CD4-positive, alpha-beta T cell treated with Interleukin-1 beta for 1 hour (primary cell): ENCODE measurements at places on chromosomes 2 and 18.
A peak's percentile ranks its signal among the peaks of the same experiment; 100 is the strongest.

- DNase-seq: peak; percentile 20
Measured at GRCh38 chr2:169768262-169768995, 30.2 kb upstream of the SSB start.

GRCh38 chr2:33835911-33836310, 236.8 kb upstream of the FAM98A start:
- no peak for DNase-seq

DNA sequence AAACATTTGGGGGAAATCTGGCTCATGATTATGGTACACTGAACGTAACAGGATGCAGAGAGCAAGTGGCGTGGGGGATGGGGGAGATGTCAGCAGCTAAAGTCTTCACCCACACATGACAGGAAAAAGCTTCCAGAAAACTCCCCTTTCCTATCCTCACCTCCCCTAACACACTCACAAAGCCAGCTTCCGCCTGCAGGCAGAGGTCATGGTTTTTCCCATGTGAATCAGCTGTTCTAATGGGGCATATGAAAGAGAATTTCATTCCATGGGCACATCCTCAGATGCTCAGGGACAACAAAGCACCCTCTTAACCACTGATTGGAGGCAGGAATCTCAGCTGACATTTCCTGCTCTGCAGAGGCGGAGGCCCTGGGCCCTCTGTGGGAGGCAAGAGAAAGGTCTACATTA, 129.1 kb downstream of the TSN start:
- no peak for DNase-seq

GRCh38 chr2:105611811-105612424, 132.8 kb upstream of the NCK2 start:
- DNase-seq: no peak

DNA sequence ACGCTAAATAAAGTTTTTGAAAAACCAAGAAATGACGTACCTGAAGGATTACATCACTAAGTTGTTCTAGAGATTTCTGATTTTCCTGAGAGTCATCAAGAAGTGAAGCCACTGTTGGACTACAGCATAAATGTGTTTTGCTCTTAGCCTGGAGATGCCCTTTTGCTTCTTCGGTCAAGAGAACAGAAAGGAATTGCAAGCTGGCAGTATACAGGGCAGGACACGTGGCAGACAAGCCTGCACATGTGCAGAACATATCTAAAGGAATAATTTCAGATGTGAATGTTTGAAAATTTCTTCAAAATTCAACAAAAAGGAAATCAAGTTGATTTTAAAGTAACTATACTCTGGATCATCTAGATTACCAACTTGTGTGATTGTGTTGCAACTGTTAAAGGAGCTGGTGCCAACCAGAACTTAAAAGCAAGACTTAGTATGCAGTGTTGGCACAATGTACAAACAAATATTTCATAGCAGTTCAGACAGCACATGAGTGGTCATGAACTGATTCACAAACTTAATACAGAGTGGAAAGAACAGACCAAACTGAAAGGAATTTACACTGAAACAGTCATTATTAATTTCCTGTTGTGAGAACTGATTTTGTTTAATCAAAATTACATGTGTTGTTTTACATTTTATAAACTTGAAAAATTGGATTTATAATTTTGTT, 100.4 kb upstream of the CD226 start:
- DNase-seq: no peak

GRCh38 chr2:58427572-58428095, 186.5 kb upstream of the FANCL start:
- DNase-seq: no peak

DNA sequence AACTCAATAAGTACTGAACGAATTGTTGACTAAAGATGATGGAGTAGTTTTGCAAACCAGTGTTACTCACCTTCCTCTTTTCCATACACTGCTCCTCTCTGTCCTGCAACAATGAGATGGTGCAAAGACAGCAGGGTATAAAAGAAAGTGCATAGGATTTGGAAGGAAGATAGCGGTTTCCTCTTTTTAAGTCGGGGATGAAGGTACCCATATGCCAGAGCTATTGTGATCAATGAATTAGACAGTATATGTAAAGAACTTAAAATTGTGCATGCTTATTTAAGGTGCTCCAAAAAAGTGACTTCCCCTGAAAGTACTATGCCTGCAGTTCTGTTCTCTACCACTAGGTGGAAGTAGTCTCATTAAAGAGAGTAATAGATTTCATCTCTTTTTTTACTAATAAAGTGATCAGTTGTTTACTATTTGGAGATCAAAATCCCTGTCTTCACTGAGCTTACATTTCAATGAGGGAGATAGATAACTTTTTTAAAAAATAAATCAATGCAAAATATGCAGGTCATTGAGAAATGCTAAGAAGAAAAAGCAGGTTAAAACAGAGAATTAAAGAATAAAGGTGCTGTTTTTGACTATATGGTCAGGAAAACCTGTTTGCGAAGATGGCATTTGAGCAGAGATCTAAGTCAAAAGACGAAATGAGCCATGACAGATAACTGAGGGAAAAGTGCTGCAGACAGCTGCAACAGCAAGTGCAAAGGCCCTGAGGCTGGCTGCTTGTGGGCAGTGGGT, 339.7 kb upstream of the SLC14A2 start:
- DNase-seq: peak; percentile 35

GRCh38 chr18:23816740-23817139, 127.5 kb downstream of the LAMA3 start:
- no peak for DNase-seq

DNA sequence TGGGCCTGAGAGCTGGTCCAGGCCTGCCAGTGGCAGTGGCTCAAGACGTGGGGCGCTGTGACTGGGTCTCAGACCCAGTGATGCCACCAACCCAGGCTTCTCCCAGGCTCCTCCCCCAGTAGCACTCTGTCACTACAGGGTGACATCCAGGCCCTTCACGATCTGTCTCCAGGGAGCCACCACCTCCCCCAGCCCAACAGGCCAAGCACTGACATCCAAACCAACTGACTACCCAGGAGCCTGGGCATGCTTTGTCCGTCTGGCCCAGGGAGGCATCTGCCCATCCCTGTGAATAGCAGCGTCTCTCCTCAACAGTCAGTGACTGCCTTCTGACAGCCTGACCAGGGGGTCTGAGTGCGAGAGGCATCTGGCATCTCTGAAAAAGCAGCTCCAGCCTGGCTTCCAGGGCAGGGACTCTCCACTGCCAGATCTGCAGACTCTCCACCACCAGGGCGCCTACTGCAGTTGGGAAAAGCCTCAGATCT, 13.0 kb downstream of the TEX44 start:
- DNase-seq: peak; percentile 42

DNA sequence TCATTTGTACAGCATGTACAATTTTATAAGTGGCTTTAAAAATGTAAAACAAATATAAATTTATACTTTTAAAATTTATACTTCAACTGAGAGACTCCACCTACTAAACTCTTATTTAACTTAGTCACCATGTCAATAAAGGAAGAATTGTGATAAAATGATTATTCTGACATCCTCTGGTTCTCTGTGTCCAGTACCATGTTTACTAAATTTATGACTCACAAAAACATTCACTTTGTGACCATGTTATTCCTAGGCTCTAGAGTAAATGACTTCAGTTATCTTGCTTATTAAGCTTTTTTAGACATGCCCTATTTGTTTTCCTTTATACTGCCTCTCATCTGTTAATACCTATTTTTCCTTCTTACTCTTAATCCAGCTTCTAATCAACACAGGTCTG, 959.6 kb upstream of the SLC39A10 start:
- DNase-seq: no peak

DNA sequence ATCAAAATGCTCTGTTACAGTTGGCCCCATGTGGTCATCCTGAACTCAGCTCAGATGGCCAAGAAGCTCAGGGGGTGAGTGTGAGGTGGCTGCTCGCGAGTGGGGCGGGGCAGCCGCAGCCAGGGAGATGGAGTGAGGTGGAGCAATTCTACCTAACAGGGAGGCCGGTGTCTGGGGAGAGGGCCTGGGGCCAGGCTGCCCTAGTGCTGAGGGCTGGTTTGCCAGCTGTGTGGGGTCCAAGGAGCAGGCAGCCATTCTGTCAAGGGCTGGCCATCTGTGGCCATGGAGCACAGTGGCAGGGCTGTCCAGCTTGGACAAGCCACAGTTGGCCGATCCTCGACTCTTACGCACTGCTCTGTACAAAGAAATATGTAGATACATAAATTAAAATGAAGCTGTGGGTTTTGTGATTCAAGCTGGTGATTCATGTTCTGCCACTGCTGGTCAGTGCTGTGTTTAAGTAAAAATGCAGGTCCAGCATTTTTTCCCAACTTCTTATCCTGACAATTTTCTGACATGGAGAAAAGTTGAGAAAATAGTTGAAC, 82.1 kb downstream of the HS6ST1 start:
- no peak for DNase-seq

DNA sequence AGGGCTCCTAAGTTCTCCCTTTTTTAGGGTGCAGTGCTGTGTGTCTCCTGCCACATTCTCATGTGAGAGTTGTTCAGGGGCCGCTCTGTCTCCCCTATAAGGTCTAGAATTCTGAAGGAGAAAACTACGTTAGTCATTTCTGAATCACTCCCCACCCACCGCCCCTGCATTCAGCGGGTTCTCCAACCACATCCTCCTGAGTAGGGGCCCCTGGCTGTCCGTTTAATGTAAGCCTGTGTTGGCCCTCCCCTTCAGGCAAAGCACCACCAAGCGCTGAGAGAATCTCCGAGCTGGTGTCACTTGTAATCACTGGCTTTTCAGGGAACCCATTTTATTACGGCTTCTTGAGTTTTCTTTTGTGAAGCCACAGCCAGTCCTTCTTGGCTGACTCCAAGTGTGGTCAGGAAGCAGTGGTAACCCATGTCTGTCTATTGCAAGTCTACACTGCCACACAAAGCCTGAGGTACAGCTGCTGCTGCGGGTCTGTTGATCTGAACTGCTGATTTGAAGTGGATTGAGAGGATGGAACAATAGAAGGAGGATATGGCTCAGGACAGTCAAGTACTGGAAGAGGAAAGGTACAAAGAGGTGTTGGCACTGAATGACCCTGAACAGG, 16.9 kb downstream of the LCT start:
- DNase-seq: peak; percentile 24

DNA sequence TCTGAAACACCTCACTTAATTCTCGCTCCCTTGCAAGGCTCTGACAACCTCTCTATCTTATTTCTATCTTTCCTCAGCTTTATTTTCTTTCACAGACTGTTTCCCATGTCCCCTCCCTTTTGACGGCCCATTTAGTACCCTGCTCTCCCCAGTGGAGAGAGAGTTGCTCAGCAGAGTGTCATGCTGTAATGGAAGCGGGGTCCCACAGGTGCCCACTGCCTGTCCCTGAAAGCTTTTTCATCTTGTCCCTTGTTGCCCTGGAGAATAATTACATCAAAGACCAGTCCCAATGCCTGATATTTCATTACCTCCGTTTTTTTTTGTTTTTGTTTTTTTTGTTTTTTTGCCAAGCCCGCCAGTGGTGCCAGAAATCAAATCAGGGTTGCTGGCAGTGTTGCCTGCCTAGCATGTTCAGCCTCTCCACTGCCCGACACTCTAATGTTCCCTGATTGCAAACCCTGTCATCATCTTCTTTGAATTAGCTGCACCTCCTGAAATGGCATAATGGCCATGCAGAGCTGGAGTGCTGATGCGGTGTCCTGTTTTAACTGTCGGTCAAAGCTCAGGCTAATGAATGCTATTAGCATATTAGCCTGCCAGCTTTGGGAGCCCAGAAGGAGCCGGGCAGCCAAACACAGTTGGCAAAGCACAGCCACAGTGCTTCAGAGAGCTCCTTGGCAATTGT, 71.2 kb upstream of the CAVIN2 start:
- no peak for DNase-seq

DNA sequence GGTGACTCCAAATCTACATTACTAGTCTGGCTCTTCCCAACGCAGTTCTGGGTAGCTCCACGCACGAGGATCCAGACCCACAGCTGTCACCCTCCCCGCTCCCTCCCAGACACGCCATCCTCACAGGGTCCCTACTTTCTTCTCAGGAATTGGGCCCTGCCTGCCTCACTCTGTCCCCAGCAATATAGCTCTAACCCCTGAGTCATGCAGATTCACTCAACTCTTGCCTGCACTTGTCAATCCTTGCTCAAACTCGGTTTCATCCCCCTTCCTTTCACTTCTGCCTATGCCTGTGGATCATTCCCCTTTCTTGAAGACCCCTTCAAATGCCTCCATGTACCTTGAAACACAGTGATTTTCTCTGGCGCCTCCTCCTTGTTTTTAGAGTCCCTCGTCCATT, 5.0 kb downstream of the ST8SIA5 start:
- no peak for DNase-seq

- DNase-seq: no peak
Measured at GRCh38 chr2:151280271-151280670, 9.2 kb downstream of the NMI start.

DNA sequence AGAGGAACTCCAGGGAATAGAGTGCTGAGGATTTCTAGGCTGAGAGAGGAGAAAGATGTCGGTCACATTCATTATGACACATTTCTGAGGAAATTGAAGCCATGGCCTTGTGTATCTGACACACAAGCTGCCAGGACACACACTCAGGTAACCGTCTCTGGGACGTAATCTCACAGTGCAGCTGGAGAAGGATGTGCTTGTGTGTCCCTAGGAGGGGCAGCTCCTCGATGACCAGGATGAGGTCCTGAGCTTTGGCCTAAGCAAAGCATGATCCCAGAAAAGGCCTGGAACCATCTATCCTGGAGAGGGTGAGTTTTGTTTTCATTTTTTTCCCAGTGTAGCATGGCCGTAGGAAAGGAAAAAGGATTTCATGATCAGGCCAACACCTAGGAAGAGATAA, 102.2 kb downstream of the CAPN13 start:
- no peak for DNase-seq

DNA sequence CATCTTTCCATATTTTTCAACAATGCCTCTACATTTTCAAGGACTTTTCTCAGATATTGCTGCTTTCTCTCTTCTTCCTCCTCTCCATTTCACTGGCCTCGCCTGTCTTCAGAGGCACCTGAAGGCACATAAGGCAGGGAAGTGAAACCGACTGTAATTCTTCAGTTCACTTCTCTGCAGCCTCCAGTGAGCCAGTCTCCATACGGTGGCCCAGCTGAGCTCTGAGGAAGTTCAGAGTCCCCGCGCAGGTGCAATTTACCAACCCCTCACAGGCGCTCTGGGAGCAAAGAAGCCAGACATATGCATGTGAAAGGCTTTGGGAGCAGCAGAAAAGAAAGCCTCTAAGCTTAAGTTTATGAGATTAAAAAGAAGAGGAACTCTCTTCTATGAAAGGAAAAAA, 12.4 kb downstream of the KLHL14 start:
- DNase-seq: peak; percentile 62

GRCh38 chr2:240373289-240373885, 62.1 kb upstream of the GPC1 start:
- no peak for DNase-seq

GRCh38 chr2:75523313-75524275, 37.1 kb downstream of the EVA1A start:
- DNase-seq: no peak

GRCh38 chr18:25233528-25234321, 118.2 kb downstream of the ZNF521 start:
- DNase-seq: no peak

GRCh38 chr2:34736482-34736881, 1137.4 kb upstream of the FAM98A start:
- no peak for DNase-seq

DNA sequence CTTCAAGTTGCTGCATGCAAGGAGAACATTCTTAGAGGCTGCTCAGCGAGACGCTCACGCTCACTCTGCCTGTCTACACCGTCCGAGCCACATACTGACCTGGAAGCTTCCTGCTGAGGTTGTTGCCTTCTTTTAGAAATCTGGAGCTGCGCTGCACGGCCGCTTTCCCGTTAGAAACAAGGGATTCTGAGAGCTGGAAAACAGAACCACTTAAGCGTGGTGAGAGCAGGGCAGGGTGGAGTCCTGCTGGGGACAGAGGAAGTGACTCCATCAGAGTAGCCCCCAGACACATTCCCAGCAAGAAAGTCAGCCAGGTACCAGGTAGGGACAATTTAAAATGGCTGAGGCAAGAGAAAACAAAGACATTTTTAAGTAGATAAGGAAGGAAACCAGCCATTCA, 135.2 kb downstream of the LAMA1 start:
- no peak for DNase-seq
